Fibroblast of pulmonary artery (primary cell): ENCODE measurements at places on chromosomes 6 and 20.
A peak's percentile ranks its signal among the peaks of the same experiment; 100 is the strongest.

- no peak for DNase-seq
Measured at GRCh38 chr6:134730013-134730412, 219.9 kb downstream of the ALDH8A1 start.

DNA sequence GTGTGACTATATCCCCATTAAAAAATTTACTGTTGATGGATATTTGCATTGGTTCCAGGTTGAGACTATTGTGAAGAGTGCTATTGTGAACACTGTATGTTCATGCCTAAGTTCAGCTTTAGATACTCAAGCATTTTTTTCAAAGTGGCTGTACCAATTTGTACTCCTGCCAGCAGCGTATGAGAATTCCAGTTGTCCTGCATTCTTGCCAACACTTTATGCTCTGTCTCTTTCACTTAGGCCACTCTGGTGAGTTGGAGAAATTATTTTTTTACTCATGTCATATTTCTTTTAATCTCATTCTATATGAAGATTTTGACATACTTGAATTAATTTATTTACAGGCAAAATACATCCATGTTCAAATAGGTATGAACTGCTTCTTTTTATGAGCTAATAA, 76.2 kb downstream of the JAG1 start:
- no peak for DNase-seq

GRCh38 chr20:36462440-36463211, 78.7 kb upstream of the MYL9 start:
- peak; percentile 62 for DNase-seq

- DNase-seq: peak; percentile 8
Measured at GRCh38 chr6:40906759-40907158, 132.3 kb downstream of the UNC5CL start.

DNA sequence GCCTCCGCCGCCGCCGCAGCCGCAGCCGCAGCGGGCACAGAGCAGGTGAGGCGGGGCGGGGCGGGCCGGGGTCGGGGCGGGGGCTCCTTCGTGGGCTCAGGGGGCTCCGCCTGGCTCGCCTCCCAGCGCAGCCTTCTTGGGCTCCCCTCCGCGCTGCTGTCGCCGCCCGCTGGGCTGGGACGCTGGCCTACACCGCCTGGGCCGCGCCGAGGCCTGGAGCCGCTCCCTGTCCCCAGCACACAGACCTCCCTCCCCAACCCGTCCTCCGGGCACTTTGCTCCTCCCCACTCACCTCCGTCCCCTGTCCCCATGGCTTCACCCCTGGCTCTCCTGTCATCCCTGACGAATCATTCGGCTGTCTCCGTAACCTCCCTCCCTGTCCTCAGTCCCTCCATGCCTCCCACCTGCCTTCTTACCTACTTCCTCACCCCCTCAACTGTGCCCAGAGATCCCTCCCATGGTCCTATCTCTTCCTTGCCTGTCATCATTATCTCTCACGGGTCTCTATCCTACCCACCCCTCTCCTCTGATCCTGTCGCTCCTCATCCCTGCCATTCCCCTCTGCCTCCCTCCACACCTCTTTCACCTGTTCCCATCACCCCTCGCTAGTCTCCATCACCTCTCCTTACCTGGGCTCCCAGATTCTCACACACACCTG, 512 bp downstream of the TTBK1 start:
- DNase-seq: no peak

GRCh38 chr6:43093436-43094289, 17.5 kb downstream of the PTK7 start:
- peak; percentile 72 for DNase-seq

GRCh38 chr20:34190262-34190661, 51.0 kb upstream of the ASIP start:
- no peak for DNase-seq

GRCh38 chr6:68718385-68719073, 83.4 kb downstream of the ADGRB3 start:
- peak; percentile 75 for DNase-seq

DNA sequence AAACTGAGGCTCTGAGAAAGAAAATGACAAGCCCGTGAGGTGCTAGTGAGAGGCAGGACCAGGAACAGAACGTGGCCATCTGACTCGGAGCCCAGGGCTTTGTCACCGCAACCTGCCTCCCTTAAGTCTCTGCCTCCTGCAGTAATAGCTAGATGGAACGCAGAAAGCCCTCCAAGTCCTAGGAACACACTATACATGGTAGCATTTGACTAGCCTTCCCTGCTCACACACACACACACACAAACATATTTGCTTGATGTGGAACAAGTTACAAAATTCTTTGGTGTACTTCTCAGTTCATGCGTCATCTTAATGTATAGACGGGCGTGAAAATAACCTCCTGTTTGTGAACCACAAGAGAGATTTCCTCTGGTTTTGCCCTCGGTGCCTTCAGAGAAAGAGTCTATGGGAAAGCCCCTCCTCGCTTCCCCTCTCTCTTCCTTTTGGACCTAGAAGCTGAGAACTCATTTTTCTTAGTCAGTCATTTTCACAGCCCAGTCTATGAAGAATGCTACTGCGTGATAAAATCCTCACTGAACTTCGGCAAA, 38.8 kb downstream of the C6orf52 start:
- DNase-seq: no peak

- DNase-seq: no peak
Measured at GRCh38 chr6:32843331-32843978, 392 bp downstream of the PSMB8 start.

DNA sequence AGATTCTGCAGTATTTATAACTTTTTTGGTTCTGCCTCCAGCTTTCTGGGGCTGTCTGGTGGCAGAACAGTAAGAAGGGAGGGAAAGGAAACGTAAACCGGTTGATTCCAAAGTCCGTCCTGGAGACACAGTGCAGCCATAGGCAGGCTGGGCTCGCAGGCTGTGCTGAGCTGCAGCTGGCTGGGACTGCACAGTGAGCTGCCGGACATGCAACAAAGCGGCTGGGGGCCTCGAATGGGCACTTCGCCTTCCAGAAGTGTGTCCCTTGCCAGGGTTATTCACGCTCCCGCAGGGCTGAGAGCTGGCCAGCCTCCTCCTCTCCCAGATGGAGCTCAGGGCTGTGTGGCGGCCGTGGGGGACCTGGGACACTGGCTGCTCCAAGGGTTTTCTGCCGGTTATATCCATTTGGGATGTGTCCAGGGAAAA, 78.1 kb upstream of the CD93 start:
- DNase-seq: no peak

- DNase-seq: no peak
Measured at GRCh38 chr20:370977-371754, 9.4 kb upstream of the TRIB3 start.

- DNase-seq: no peak
Measured at GRCh38 chr6:72855471-72855870, 233.6 kb downstream of the KCNQ5 start.

GRCh38 chr6:107075951-107076381, 39.3 kb downstream of the BEND3 start:
- peak; percentile 56 for DNase-seq

DNA sequence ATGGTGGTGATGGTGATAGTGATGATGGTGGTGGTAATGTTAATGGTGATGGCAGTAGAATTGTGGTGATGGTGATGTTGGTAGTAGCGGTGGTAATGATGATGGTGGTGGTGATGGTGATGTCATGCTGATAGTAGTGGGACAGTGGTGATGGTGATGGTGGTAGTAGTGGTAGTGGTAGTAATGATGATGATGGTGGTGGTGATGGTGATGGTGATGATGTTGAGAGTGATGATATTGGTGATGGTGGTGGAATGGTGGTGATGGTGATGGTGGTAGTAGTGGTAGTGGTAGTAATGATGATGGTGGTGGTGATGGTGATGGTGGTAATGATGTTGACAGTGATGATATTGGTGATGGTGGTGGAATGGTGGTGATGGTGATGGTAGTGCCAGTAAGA, 128.8 kb downstream of the LPA start:
- no peak for DNase-seq

DNA sequence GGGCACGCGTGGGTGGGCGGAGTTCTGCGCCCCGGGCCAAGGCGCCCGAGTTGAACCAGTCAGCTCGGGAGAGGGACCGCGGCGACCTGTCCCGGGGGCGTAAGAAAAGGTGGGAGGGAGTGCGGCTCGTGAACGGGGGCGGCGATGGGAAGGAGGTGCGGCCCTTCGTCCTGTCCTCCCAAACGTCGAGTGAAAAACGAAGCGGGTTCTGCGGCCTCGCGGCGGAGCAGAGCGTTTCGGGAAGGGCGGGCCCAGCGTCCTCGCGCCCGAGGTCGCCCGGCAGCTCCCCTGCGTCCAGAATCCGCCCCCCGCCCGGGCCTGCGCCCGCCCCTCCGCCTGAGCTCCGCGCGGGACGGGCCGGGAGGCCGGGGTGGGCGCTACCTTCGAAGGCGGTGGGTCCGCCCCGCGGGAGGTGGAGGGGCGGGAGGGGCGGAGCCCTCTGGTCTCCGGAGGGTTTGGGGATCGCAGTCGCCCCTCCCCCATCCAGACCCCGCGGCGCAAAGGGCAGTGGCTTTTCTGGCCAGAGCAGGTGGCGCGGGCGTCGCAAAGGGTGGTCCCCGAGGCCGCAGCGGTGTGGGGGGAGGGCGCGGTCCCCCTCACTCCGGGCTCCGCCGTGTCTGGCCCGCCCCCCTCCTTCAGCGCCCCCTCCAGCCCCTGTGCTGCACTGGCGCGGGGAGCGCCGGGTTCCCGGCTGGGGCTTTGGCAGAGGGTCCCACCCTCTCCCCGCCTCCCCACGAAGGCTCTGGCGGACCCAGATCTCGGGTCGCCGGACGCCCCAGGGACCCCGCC, 838 bp downstream of the STMN3 start:
- peak; percentile 32 for DNase-seq

GRCh38 chr6:131199568-131200272, 64.5 kb downstream of the AKAP7 start:
- DNase-seq: no peak

- DNase-seq: no peak
Measured at GRCh38 chr6:26184367-26184891, 97.2 kb downstream of the HFE start.

- DNase-seq: no peak
Measured at GRCh38 chr20:53522696-53523095, 70.9 kb downstream of the ZNF217 start.

DNA sequence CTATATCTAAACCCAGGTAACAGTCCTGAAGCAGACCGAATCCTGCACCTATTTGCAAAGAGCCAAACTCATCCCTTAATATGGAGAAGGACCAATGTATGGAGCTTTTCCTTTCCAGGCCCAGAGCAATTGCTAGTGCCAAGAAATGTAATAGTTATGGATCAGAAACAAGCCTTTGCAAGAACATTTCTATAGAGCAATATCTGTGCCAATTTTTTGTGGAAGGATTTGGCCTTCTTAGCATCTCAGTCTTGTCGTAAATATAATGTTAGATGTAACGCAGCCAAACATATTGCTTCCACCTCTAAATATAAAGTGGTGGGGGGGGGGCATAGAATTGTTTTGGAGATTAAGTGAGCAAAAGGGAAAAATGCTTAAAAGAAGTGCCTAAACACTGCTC, 2.7 kb downstream of the KIAA0408 start:
- DNase-seq: no peak

GRCh38 chr6:72042088-72042487, 155.7 kb downstream of the RIMS1 start:
- DNase-seq: no peak

GRCh38 chr6:35148167-35148741, 7.1 kb upstream of the TCP11 start:
- peak; percentile 65 for DNase-seq

- DNase-seq: peak; percentile 41
Measured at GRCh38 chr20:17969278-17969883, 563 bp downstream of the MGME1 start.

DNA sequence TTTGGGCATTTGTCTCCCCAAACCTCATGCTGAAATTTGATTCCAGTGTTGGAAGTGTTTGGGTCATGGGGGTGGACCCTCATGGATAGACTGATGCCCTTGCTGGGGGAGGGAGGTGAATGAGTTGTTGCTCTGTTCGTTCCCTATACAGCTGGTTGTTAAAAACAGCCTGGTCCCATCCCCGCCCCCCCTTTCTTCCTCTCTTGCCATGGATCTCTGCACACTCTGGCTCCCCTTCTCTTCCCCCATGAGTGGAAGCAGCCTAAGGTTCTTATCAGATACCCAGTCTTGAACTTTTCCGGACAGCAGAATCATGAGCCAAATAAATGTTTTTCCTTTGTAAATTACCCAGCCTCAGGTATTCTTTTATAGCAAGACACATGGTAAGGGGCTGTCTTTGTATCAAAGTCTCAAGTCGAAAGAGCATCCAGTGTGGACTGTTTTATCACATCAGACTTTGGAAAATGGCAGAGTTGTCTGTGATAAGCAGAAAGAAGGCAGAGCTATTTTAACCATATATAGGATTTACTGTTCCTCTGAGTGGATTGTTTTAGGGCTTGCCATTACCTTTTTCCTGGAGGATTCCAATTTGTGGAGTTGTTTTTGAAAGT, 31.2 kb downstream of the SLC9A8 start:
- no peak for DNase-seq

GRCh38 chr6:167428664-167429333, 103.9 kb downstream of the TTLL2 start:
- no peak for DNase-seq

- DNase-seq: no peak
Measured at GRCh38 chr20:21682521-21682954, 22.9 kb upstream of the PAX1 start.

GRCh38 chr6:109458774-109459531, 3.4 kb upstream of the MICAL1 start:
- DNase-seq: no peak

GRCh38 chr6:45132658-45133294, 195.4 kb upstream of the RUNX2 start:
- no peak for DNase-seq

DNA sequence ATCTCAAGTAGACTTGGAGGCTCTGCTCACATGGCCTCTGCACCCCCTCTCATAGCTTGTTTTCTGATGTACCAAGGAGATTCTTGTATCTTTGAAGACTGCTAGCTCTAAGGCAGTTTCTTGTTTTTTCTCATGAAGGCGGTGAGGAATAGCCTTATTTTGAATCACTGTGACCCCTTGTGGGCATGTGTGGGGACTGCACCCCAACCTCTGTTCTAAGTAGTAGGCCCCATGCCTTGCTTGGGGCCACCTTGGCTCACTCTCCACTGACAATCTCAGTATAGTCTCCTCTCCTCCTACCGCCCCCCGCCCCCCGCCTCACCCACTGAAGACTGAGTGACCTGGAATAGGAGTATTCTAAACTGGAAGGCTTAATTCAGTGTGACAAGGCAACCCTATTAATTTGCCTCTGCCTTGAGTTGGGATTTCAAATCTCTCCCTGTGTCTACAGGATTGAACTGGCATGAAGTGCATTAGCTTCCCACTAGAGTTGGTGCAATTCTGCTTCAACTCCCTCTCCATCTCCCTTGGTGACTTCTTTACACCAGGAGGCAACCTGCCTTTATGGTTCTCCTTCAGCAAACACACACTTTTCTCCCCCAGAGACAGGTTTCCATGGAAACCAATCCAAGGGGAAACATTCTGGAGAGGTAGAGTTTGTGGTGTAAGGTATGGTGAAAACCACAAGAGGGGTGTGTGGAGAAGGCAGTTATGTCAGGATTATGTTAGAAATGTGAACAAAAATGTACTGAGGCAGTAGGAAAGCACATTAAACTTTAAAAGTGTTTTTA, 75.4 kb upstream of the ECI2 start:
- peak; percentile 71 for DNase-seq

DNA sequence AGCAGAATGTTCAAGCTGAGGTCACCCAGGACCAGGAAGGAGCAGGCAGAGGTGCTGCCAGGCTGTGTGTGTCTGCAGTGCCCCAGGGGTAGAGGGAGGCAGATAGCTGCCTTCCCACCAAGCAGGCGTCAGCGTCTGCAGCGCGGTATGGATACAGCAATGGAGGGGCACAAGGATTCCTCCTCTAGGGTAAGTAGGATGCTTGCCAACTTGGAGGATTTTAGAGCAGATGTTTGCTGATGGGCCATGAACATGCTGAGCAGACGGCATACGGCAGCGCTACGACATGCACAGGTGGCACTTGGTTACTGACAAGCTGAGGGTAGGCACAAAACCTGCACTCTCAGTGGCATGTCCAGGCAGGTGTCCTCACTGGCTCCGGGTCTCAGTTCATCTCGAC, 48.1 kb downstream of the PSMG4 start:
- DNase-seq: no peak
